DMS 273 treated with DMSO at 0.1 percent for 48 hours (cell line): ENCODE measurements at places on chromosomes 2 and 18.
A peak's percentile ranks its signal among the peaks of the same experiment; 100 is the strongest.

DNA sequence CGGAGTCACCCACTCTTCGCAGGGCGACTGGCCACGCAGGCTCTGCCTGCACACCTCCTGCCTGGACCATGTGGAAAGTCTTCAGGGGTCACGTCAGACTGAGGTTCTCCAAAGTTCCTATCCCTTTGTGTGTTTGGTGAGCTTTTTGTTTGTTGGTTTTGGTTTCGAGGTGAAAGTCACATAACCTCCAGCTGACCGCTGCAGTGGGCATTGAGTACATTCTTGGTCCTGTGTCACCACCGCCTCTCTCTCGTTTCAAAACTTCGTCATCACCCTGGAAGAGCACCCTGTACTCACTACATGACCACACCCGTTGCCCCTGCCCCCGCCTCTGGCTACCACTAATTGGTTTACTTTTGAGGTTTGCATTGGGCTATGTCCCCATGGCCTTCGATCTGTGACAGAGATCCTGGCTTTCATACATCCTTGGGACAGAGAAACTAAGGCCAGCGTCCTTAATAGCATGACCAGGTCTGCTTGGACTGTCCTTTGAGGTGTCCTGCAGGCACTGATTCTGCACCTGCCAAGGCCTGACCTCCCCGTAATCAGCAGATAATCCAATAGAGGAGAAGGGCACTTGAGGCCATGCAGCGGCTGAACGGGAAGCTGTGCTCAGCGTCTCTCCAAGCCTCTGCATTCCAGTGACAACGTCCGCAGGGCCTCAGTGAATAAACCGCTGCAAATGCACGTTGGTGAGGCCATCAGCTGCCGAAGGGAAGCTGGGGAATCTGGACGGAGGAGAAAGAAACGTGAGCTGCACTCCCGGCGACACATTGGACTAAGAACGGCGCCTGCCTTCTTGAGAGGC lies 46.8 kb downstream of the SH3BP4 start:
- no peak for DNase-seq

- peak; percentile 13 for DNase-seq
Observed at GRCh38 chr2:55620123-55620779, 2.8 kb upstream of the PPP4R3B start.

DNA sequence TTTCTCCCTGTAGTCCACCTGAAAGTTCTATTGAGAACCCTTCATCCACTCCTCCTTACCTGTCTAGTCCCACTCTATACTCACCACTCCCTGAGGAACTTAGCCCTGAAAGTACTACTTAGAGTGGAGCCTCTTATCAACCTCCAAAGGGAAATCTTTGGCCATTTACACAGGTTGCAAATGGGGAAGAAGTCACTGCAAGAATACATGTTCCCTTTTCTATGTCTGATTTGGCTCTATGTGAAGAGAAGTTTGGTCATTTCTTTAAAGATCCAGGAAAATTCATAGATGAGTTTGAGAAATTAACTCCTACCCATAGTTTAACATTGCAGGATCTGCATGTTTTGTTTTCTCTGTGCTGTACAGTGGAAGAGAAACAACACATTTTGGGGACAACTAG lies 22.9 kb upstream of the MGAT4A start:
- no peak for DNase-seq

GRCh38 chr18:55013685-55014084 lies 54.4 kb upstream of the CCDC68 start:
- DNase-seq = no peak

DNA sequence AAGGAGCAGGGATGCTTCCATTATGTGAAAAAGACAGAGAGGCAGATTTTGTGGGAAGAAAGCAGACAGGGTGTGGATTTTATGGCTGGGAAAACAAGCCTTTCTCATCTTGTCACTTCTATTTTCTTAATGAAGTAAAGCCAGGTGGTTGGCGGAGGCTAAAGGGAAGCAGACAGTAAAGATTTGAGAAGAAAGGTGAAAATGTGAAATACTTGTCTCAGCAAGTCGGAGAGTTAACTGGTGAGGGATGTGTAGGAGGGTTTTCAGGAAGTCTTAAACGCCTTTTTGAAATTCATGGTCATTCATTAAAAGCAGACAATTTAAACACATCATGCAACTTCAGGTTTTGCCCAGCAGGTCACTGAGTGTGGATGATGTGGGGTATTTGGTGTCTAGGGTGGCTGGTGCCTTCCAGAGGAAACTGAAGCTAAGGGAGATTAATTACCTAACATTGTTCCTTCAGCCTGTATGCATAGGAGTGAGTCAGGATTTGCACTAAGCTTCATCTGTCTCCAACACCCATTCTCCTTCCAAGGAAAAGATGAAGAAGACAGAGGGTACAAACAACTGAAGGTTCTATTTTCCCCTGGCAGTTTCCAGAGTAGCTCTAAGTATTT lies 20.7 kb downstream of the SLC14A2 start:
- DNase-seq = no peak

DNA sequence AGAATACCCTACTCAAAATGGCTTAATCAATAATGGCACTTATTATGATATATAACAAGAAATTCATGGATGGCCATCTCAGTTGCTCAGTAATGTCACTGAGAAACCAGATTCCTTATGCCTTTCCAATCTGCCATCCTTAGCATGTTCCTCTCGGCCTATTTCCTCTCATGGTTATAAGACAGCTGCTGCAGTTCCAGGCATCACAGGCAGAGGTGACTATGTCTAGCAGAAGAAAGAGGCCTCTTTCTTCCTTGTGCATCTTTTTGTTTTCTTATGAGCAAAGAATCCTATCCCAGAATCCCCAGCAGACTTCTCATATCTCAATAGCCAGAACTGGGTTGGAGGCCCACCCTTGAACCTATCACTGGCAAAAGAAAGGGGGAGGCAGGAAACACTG lies 310.6 kb upstream of the SPRED2 start:
- DNase-seq = no peak

- DNase-seq = no peak
Observed at GRCh38 chr2:230864605-230865306, at the start of gene ITM2C. Gene ITM2C, plus strand, starts transcription at chr2:230864942. Its CDS starts 84 bp downstream, at chr2:230865026.
